Fibroblast of skin of right quadriceps (primary cell): ENCODE measurements at places on chromosomes 4 and X.

DNA sequence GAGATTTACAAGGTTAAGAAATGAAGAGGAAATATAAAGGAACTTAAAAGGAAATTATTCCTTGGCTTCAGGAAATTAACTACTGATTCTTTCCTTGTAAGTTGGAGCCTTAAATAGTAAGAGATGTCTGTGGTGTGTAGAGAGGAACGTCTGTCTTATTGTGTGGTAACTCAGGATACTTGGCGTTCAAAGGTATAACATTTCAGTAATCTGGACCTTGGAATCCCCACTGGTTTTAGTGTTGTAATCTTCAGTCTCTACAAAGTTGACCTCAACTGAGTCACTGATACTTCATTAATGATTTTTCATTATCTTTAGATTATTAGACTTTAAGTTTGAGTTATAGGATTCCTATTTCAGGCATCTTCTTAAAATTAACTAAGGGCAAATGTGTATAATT lies 79.1 kb upstream of the LSM6 start:
- no peak for DNase-seq

DNA sequence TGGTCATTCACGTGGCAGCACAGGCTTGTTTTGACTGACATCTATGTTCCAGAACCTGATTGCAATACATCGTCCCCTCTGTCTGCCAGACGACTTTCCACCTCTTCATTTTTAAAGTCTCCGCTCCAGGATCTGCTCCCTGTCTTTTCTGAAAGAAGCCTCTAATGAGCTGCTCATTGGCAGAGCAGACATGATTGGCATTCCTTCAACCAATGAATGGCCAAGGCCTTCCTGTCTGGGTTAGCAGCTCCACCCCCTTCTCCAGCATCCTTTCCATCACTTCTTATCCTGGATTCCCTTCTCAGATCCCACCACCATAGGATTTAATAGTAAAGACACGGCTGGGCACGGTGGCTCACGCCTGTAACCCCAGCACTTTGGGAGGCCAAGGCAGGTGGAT lies 202.7 kb upstream of the KLF3 start:
- no peak for DNase-seq

- no peak for DNase-seq
Measured at GRCh38 chr4:20264688-20265087, 13.0 kb downstream of the SLIT2 start.

- DNase-seq = peak; percentile 73
Measured at GRCh38 chr4:23970201-23970850, 80.5 kb upstream of the PPARGC1A start.

DNA sequence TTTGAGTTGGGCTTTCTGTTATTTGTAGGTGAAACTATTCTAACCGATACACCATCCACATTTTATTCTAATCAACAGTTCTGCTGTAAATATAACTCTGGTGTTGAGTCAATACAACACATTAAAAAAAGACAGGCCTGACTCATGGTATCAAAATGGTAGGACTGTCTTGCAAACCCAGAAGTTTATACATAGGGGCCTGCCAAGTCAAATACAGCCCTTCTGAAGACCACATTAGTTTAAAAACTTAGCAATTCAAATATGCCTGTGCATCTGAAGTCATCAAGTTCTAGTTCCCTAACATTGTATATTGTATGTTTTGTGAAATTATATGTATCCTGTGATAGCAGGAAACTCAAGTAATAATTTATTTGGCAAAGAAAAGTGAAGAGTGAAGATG lies 24.4 kb upstream of the PDE5A start:
- DNase-seq = peak; percentile 75

- DNase-seq = peak; percentile 44
Measured at GRCh38 chr4:19301527-19301926, 950.2 kb upstream of the SLIT2 start.

GRCh38 chr4:140807491-140808252 lies 51.5 kb upstream of the TBC1D9 start:
- DNase-seq = no peak

GRCh38 chr4:77930876-77931275 lies 68.2 kb downstream of the MRPL1 start:
- peak; percentile 23 for DNase-seq

- peak; percentile 27 for DNase-seq
Measured at GRCh38 chr4:162356181-162356580, 192.4 kb upstream of the FSTL5 start.

DNA sequence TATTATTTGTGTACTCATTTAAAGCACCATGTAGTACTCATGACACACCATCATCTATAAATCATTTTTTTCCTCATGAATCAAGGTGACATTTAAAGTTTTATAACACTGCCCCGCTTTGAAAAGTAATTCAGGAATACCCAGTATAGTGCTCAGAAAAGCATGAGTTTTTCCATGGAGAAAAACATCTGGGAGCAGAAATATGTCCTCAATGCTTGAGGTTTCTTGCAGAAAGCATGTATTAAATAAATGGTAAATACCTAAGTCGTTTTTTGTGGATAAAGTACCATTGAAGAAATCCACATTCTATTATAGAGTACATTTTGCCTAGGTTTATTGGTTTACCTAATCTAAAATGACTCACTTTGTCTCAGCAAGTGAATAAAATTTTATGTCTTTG lies 66.2 kb downstream of the UBA6 start:
- no peak for DNase-seq

- no peak for DNase-seq
Measured at GRCh38 chr4:12723849-12724447, 760.2 kb downstream of the RAB28 start.

DNA sequence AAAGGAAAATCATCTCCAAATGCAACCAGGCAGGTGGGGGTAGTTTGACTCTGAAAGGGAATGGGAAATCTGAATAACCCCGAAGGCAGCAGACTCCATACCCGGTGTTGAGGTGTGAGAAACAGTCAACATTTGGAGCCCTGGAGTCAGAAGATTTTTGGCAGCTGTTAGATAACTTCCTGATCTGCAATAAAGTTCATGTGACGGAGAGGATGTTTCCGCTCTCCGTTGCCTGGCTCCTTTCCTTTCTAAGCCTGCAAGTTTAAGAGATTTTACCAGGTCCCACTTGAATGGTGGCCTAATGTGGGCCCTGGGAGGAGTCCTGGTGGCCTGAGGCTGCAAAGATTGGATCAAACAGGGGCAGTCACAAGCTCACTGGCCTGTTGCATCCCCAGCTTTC lies 27.7 kb downstream of the HAND2 start:
- no peak for DNase-seq

GRCh38 chrX:138651494-138651893 lies 60.0 kb downstream of the FGF13 start:
- no peak for DNase-seq

GRCh38 chr4:66930206-66930605 lies 615.1 kb downstream of the CENPC start:
- DNase-seq = no peak

DNA sequence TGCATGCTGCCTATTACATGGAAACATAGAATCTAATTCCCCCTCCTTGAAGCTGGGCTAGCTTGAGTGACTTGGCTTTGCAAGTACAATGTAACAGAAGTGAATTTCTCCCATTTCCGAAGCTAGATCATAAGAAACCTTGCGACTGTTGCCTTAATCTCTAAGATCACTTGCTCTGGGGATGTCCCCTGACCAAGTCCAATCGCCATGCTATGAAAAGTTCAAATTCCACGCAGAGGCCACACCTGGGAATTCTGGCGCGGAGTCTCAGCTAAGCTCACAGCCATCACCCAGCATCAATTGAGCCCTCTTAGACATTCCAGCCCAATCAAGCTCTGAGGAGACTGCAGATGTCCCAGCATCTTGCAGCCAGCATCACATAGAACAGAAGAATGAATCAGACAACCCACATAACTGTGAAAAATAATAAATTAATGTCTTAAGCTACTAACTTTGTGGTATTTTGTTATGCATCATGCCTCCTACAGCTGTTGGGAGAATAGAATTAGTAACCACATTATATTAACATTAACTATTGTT lies 27.0 kb downstream of the GPM6A start:
- no peak for DNase-seq

GRCh38 chr4:52824603-52825459 lies 37.3 kb upstream of the RASL11B start:
- peak; percentile 74 for DNase-seq

DNA sequence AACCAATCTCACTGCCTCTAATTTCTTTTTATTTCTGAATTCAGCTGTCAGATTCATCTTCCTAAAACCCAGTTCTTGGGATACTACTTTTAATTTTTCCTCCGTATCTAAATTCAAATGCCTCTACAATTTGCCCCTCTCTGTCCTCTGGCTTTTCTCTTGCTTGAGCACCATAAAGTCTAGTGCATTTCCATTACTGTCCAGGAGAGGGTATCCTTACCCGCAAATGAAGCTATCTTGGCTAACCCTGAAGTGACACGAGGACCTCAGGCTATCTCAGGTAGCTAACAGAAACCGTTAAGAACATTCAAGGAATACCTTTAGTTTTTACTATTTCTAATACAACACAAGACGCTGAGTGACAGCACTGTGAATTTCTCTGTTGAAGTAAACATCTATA lies 49.4 kb upstream of the PRR32 start:
- peak; percentile 0 for DNase-seq

GRCh38 chr4:45638641-45639040 lies 485.2 kb downstream of the GABRG1 start:
- DNase-seq = no peak

- DNase-seq = no peak
Measured at GRCh38 chr4:147303174-147303872, 177.6 kb upstream of the EDNRA start.
